ENCODE measurements at places on chromosomes 1 and 21. TPM values are rescaled to one million over a fixed set of nuclear protein-coding genes. Genes with fewer than 3 reads are reported as not detected.

The MORN1 gene
- 6.5 TPM for total RNA-seq

GRCh38 chr1:32878183-32878582, 7.5 kb upstream of the FNDC5 start:
- DNase-seq, result no peak
- no peak overlapping the region for H3K4me3 ChIP-seq
- no peaks in the 10 kb centered on the region for H3K27me3 ChIP-seq

DNA sequence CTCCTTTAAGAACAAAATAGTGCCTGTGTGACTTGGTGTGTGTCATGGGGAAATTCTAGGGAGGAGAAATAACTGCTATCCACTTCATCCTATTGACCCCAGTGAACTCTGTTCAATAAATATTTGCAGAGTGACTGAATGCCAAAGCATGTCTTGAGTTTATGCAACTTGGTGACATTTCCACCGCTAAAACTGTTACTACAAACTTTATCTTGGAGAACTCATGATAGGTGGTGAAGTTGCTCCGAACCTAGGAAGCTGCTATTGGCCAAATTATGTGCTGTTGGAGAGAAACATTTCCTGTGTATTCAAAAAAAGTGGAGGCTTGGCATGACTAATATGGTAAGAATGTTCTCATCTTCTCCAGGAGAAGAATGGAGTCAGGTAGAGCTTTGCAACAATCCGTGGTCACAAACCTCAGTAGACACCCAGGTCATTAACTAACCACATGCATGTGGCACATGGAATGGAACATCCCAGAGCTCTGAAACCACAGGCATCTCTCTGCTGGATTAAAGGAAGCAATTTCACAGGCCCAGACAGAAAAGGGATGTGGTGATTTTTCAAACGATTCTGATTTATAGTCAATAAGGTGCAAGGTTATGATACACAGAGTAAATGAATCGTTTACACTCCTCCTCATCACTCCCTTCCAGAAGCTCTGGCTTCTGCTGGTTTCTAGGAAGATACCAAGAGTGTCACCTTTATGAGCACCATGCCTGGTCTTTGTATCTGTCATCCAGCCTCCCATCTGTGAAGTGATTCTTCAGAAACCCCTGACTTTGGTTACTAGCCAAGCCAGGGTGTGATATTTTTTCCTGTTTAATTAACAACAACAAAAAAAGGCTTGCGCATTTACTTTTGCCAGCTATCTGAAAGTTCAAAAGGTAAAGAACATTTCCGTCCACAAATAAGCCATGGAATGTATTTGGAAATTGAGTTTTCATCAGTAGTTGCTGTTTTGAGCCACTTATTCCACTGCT, 361.1 kb downstream of the TGFB2 start:
- peaks cover 26% of the 10 kb centered on the region for H3K4me1 ChIP-seq
- H3K36me3 ChIP-seq, result no peaks in the 10 kb centered on the region
- no peaks in the 10 kb centered on the region for H3K27me3 ChIP-seq
- DNase-seq, result peak; percentile 74
- H3K4me3 ChIP-seq, result no peak overlapping the region

- no peaks in the 10 kb centered on the region for H3K36me3 ChIP-seq
- H3K27ac ChIP-seq, result no peak overlapping the region
- no peak overlapping the region for H3K4me3 ChIP-seq
- no peak for DNase-seq
- H3K4me1 ChIP-seq, result no peaks in the 10 kb centered on the region
These were observed 134.7 kb downstream of the ST6GALNAC3 start for GRCh38 chr1:76209238-76209637.

- H3K4me3 ChIP-seq, result no peak overlapping the region
- H3K27me3 ChIP-seq, result peaks cover 12% of the 10 kb centered on the region
- H3K27ac ChIP-seq, result no peak overlapping the region
- no peak for DNase-seq
These were observed 5.5 kb downstream of the REG4 start for GRCh38 chr1:119805746-119806145.
